ENCODE measurements at places on chromosomes 5 and 9.

GRCh38 chr5:23840083-23840482, 332.7 kb downstream of the PRDM9 start:
- no peak for DNase-seq

DNA sequence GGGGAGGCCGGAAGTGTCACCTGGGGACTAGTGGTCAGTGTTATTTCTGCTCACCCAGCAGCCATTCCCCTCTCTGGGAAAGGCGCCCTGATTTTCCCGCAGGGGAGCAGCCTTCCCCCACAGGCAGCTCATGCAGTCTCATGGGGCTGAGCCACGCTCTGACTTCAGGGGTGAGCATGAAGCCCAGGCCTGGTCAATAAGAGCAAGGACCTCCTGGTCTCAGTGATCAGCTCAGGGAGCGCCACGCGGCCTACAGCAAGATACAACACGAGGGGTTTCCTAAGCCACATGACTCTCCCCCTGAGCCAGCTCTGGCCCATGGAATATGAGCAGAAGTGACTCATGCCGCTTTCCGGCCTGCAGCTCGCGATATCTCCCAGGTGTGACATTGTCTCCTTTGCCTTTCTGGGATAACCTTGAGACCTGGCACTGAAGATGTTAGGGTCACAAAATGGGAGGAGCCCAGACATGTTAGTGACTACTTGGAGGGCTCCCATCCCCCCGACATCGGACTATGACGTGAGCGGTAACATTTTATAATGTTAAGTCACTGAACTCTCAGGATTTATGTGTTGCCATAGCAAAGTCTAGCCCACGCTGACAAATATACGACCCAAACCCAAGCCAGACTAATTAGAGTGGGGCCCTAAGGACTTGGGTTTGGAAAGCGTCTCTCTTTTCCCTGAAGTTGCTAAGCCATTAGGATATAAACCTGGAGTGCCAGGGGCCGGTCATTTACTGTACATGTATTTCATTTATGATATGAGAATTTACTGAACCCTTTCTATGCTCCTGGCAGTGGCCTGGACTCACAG, 46.5 kb upstream of the GFPT2 start:
- DNase-seq = peak; percentile 57

DNA sequence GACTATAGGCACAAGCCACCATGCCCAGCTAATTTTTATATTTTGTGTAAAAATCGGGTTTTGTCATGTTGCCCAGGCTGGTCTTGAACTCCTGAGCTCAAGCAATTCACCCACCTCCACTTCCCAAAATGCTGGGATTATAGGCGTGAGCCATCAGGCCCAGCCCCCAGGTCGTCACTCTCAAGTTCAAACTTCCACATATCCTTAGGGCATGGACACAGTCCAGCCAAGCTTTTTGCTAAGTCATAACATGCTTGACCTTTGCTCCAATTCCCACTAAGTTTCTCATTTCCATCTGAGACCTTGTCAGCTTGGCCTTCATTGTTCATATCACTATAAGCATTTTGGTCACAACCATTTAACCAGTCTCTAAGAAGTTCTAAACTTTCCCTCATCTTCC, 43.9 kb upstream of the ARAP3 start:
- DNase-seq = no peak

GRCh38 chr5:42636425-42636824, 120.2 kb upstream of the CCDC152 start:
- DNase-seq = no peak

- no peak for DNase-seq
These were observed 92.9 kb upstream of the MTAP start for GRCh38 chr9:21709464-21710058.

GRCh38 chr5:128870923-128871322, 94.4 kb upstream of the SLC27A6 start:
- no peak for DNase-seq

DNA sequence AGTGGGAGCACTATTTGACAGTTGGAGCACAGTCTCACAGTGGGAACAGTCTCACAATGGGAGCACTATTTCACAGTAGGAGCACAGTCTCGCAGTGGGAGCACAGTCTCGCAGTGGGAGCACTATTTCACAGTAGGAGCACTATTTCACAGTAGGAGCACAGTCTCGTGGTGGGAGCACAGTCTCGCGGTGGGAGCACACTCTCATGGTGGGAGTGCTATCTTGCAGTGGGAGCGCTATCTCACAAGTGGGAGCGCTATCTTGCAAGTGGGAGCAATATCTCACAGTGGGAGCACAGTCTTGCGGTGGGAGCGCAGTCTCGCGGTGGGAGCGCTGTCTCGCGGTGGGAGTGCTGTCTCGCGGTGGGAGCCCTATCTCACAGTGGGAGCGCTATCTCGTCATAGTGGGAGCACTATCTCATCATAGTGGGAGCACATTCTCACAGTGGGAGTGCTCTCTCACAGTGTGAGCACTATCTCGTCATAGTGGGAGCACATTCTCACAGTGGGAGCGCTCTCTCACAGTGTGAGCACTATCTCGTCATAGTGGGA, 56.1 kb downstream of the MED10 start:
- no peak for DNase-seq

DNA sequence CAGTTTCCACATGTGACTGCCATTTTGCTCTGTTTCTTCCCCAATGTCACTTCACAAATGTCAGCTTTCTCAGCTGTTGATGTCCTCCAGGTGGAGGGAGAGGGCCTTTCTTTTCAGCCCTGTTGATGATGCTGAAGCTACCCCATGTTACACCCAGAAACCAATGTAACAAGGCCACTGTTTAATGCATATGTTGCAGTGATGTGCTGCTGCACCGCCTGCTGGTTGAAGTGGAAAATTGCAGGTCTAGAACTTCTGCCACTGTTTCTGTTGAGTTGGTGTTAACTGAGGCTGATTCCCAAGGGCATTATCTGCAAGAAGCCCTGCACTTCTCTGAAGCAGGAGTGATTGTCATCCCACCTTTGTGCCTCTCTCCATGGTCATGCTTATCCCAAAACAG, 428.4 kb downstream of the KDM4C start:
- no peak for DNase-seq

GRCh38 chr5:170334626-170335025, 37.0 kb upstream of the LCP2 start:
- no peak for DNase-seq

DNA sequence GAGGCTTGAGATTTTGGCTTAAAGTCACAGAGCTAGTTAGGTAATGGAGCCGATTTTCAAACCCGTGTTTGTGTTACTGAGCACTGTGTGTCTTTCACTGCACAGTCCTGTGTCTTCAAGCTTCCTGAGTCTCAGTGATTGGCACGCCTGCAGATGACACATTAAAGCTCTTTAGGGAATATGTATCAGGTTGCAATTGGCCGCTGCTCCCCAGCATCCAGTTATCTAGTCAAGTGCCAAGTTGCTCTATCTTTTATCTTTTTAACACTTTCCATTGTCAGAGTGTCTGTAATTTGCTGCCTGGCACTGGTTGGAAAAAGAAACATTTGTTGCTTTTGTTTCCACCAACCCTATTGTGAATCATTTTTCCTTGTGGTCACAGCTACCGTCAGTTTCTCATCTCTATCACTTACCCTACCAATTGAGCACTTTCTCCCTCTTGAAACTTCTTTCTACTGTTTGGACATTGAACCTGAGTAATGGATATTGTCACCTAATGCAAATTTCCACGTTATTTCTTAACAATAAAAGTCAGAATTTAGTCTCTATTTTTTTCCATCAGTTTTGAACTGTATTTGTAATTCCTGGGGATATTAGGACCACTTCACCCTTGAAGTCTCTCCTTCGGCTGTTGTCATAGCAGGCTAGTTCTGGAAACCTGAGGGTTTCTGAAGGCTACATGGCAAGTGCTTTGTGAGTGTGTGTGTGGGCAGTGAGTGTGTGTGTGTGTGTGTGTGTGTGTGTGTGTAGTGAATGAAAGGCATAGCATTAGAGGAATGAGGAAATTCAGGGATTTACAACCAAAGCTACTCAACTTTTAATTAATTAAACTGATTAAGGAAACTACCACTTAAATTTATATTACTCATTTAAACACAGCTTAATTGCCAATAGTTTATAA, 274.3 kb downstream of the ISL1 start:
- DNase-seq = no peak

DNA sequence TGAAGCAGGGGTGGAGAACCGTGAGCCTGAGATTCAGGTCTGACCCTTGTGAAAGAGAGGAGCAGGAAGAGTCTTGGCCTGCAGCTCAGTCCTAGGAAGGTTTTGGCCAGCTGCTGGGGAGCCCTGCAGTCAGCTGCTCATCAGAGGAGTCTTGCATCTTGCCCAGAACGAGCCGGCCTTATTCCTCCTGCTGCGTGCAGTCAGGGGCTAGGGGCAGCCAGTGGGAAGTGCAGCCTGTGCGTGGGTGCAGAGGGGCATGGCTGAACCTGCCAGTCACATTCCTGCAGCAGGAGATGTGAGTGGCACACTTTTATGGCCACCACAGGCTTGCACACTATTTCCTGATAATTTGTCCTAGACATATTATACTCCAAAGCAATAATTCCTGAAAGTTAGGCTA, 278.7 kb downstream of the NPR3 start:
- DNase-seq = no peak

DNA sequence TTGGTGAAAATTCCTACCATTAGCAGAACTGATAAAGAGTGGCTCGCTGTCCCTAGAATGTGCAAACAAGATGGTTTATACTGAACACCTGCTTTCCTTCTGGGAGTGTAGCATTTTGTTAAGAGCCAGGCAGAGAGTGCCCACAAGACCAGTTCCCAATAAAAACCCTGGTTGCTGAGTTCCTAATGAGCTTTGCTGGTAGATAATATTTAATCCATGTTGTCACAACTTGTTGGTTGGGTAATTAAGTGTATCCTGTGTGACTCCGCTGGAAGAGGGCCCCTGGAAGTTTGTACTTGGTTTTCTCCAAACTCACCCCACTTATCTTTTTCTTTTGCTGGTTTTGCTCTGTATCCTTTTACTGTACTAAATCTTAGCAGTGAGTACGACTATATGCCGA, 39.5 kb upstream of the GOLGA1 start:
- no peak for DNase-seq

DNA sequence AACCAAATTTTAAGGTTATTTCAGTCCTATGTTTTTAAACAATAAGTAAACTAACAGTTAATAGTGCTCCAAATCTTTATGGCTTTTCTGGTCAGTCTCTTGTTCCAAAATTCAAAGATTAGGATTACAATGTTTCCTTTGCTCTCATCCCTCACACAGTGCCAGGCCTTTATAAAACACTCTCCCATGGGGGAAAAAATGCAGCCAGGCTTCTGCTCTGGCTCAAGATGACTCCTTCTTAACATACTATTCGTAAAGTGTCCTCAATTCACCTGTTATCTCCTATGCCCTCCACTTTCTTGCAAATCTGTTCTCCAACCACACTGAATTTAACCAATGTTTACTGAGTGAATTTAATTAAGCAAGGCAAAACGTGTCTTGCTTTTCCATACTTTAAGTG, 1.4 kb downstream of the CEP120 start:
- DNase-seq = no peak

DNA sequence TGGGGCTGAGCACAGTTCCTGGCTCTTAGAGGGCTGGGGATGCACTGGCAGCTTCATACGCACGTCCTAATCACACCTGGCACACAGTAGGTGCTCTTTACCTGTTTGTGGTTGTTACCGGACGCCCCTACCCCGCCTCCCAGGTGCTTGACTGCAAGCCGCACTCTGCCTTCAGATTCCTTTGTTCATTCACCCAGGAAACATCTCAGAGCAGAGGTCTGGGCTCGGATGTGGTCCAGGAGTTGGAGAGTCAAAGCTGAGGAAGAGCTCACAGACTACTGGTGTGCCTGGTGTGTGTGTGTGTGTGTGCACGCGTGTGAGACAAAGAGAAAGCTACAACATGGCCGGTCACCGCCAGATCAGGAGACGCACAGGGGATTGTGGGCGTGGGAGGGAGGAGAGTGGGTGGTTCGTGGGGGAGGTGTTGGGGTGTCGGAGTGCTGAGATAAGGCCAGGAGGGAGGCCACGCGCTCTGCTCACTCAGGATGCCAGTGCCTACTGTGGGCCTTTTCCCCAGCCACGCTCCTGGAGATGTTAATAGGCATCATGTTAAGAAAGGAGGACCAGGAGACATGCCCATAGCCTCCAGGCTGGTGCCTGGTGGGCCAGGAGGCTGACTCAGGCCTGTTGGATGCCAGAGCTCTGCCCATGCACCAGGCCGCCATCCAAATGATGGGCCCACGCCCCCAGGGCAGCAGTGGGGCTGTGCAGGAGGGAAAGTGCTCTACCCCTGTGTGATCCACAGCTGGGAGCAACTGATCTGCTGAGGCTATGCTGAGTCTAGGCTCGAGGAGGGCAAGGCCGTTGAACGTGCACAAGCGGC, 39.9 kb downstream of the CRB2 start:
- no peak for DNase-seq

DNA sequence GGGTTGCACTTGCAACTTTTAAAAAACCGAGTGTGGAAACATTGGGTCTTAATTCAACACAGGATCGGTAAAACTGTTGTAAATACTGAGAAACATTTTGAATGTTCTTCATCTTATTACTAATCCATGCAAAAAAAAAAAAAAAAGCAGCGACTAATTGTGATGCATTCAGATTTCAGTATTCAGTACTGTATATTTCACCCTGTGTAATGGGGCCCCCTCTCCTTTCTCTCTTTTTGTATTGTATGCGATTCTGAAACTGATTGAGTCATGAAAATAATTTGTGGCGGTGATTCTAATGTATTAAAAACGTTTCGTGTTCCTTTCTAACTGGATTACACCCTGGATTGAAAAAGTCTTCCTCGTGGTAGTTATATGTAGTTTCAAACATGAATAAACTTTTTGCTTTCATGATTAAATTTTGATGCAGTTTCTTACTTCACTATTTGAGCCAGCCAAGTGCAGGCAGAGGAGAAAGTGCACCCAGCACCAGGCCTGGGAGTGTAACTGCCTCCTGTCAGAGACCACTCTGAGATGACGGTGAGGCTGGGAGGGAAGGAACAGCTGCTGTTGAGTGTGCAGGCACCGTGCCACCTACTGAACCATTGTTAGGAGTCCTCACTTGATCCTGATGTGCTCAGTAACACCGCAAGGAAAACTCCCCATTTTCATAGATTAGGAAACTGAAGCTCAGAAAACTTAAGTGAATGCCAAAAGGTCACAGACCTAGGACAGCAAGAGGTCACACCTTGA, 220.0 kb downstream of the PBX3 start:
- no peak for DNase-seq

GRCh38 chr5:60323596-60323995, 376.4 kb downstream of the DEPDC1B start:
- DNase-seq = no peak

DNA sequence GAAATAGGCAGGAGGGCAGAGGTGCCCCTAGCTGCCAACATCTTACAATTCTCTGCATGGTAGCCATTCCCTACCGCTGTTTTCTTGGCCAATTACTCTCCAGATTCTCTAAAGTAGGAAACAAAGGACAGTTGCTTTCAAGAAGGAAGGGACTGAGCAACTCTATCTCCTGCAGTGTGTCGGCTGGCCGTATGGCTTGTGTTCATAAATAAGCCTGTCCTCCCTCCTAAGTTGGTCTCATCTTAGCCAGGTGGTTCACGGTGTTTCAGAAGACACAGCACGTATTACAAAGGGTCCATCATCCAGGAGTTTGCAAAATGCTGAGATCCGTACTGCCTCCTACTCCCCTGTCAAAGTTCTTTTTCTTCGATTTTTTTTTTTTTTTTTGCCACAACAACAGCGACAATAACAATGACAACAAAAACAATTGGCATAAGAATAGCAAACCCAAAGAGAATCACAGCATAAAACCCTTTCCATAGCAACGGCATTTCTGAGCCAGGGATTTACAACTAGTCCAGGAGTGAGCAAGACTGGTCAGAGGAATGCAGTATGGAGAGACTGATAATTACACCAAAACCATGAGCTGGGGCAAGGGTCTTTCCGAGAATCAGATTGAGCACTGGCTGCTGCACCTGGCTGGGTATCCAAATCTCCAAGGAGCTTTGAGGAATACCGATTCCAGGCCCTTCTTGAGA, 212.8 kb downstream of the SLIT3 start:
- DNase-seq = no peak

GRCh38 chr9:114834386-114834785, 28.5 kb upstream of the TNFSF15 start:
- DNase-seq = no peak

Measured in muscle of arm (tissue), 14 donors.